ENCODE measurements at places on chromosomes 7 and 10.

DNA sequence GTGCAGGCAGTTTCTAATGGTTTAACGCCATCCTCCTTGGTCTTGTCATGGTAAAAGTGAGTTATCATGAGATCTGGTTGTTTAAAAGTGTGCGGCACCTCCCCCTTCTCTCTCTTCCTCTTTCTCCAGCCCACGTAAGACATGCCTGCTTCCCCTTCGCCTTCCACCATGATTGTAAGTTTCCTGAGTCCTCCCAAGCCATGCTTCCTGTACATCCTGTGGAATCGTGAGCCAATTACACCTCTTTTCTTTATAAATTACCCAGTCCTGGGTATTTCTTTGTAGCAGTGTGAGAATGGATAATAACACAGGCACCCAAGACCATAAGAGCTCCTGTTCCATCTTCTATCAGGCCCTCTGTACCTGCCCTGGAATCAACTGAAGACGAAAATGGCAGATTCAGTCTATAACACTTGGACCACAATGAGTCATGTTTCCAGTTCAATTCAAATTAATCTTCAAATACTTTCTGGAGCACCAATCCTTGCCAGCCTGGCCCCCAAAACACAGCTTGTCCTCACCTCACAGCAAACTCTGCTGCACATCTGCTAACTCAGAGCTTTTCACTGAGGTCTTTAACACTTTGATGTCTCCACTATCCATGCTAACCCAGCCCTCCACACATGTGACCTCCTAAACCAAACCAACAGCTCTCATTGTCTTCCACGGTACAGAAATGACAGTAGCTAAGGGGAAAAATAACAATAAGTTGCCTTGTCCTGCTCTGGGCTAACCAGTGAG lies 73.2 kb downstream of the SFMBT2 start:
- peak; percentile 23 for DNase-seq

GRCh38 chr10:91462423-91462822 lies 52.3 kb downstream of the HECTD2 start:
- no peak for DNase-seq

- DNase-seq, result no peak
These were observed 56.7 kb downstream of the DLG5 start for GRCh38 chr10:77869626-77870420.

DNA sequence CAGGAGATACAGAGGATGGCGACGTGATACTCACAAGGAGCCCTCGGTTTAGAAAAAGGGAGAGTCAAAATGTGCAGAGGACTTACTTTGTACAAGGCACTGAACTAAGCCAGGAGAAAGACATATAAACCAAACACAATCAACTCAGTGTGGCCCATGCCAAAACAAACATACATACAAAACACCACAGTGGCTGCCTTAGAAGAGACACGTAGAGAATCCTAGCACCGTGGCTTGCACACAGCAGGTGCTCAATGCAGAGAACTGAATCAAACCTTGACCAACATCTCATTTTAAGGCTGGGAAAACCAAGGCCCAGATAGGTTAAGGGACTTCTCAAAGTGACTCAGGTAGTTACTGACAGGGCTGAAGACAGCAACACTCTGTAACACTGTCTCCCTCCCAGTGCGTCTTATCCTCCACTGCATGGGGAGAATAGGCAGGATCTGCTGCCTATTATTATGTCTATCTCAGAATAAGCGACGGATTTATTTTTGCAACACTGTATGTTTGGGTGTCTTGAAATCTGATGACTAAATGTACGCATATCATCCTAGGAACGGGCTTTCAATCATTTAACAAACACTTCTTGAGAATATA lies 11.0 kb downstream of the SORBS1 start:
- DNase-seq, result no peak

- DNase-seq, result no peak
These were observed 89.0 kb downstream of the TRIM24 start for GRCh38 chr7:138549082-138549481.

DNA sequence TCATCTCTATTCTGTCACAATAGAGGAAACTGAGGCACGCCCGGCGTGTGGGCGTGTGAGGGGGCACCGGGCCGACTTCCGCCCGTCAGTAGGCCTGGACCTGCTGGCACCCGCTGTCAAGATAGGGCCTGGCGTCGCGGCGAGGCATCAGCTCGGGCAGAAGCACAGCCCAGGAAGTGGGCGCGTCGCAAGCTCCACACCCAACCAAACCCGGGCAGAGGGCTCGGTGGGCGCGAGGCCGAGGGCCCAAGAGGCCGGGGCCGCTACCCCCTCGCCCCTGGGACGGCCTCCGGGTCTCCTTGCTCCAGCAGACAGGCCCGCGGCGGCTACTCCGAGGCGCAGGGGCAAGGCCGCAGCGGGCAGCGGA lies 91.2 kb downstream of the SPAG6 start:
- DNase-seq, result no peak

DNA sequence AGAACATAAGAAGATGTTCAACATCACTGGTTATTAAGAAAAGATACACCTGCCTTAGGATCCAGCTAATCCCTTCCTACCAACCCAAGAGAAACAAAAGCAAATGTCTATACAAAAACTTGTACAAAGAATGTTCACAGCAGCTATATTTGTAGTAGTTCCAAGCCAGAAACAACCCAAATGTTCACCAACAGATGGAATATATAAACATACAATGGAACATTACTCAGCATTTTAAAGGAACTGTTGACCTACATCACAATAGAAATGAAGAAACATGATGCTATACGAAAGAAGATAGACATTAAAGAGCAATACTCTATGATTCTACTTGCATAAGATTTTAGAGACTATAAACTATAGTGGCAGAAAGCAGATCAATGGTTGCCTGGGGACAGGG lies 149.4 kb downstream of the ZNF438 start:
- DNase-seq, result no peak

GRCh38 chr10:546971-547590 lies 142.4 kb downstream of the DIP2C start:
- no peak for DNase-seq

- DNase-seq, result no peak
These were observed 31.0 kb downstream of the CHST15 start for GRCh38 chr10:124062390-124062789.

GRCh38 chr7:45457591-45457990 lies 116.6 kb upstream of the ADCY1 start:
- DNase-seq, result no peak

GRCh38 chr7:1725199-1725690 lies 55.2 kb downstream of the ELFN1 start:
- DNase-seq, result no peak

DNA sequence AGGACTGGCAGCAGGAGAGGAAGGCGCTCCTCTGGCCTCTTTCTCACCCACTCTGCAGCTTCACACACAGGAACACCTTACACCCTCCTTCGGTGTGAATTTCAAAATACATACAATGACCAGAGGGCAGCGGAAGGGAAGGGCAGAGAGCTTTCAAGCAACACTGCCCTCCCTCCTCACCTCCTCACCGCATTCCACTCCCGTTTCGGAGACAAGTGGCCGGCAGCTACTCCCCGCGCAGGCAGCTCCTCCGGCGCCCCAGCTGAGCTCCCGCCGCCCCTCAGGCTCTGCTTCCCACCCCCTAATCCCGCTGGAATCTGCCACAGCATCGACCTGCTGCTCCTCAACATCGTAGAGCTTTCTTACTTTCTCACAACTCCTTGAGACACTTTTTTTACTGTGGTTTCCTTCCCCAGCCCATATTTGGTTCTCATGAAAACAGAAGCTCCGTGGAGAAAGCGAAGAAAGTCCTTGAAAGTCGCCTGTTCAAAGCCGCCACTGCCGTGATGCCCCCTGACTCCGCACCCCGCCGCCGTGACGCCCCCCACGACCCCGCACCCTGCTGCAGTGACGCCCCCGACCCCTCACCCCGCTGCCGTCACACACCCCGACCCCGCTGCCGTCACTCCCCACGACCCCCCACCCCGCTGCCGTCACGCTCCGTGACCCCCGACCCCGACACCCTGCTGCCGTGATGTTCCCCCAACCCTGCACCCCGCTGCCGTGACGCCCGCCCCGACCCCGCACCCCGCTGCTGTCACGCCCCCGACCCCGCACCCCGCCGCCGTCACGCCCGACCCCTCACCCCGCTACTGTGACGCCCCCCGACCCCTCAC lies 14.6 kb upstream of the GPER1 start:
- no peak for DNase-seq

Data from GM19239 (cell line).